ENCODE measurements at places on chromosomes 4 and X.

DNA sequence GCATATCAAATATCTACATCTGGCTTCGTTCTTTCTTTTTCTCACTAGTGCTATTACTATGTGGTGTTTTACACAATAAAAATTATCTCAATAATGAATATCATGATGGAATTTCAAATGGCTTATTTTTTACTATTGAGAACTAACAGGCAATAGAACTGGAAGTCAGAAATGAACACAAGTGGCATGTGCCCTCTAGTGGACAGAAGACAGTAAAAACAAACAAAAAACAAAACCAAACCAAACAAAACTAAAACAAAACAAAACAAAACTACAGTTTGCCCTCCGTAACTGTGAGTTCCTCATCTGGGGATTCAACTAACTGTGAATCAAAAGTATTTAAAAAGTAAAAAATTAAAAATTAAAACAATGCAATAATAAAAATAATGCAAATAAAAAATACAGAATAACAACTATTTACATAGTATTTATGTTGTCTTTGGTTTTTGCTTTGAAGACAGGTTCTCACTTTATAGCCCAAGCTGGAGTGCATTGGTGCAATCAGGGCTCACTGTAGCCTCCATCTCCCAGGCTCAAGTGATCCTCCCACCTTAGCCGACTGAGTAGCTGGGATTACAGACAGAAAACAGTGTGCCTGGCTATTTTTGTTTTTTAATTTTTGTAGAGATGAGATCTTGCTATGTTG lies 195.6 kb upstream of the TACR3 start:
- DNase-seq: peak; percentile 16

GRCh38 chr4:111267786-111268185 lies 644.9 kb upstream of the PITX2 start:
- DNase-seq: no peak

DNA sequence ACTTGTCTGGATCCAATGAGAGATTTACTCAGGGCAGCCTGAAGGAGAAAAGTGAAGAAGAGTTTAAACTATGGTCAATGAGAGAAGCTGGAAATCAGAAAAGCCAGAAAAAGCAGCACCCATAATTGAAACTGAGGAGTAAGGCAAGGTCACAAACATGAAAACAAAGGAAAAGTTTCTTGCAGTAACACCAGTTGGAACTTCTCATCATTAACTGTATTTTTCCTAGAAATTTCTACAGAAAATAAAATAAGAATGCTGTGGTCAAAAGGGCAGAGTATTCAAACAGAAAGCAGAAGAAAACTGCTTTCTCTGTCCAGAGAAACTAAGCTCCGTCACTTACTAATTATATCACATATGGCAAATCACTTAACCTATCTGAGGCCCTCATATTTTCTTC lies 102.2 kb downstream of the OR13H1 start:
- DNase-seq: no peak

DNA sequence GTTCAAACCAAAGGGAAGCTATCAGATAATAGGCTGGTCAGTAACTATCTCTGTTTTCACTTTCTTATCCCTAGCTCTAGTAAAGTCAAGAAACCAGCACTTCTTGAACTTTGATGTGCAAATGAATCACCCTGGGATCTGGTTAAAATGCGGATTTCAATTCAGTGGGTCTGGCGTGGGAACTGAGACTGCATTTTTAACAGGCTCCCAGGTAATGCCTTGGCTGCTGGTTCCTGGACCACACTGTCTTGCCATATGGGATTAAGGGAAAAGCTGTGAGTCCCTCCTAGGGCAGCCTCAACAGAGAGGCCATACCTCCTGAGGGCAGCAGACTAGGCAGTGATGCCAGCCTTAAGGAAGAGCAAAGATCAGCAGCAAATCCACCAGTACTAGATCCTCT lies 1.7 kb downstream of the RNF175 start:
- DNase-seq: no peak

- no peak for DNase-seq
Observed at GRCh38 chrX:24204331-24204730, 54.8 kb downstream of the ZFX start.

- no peak for DNase-seq
Observed at GRCh38 chr4:73912191-73912590, 43.0 kb downstream of the CXCL1 start.

- DNase-seq: no peak
Observed at GRCh38 chr4:40283968-40284367, 51.2 kb upstream of the CHRNA9 start.

DNA sequence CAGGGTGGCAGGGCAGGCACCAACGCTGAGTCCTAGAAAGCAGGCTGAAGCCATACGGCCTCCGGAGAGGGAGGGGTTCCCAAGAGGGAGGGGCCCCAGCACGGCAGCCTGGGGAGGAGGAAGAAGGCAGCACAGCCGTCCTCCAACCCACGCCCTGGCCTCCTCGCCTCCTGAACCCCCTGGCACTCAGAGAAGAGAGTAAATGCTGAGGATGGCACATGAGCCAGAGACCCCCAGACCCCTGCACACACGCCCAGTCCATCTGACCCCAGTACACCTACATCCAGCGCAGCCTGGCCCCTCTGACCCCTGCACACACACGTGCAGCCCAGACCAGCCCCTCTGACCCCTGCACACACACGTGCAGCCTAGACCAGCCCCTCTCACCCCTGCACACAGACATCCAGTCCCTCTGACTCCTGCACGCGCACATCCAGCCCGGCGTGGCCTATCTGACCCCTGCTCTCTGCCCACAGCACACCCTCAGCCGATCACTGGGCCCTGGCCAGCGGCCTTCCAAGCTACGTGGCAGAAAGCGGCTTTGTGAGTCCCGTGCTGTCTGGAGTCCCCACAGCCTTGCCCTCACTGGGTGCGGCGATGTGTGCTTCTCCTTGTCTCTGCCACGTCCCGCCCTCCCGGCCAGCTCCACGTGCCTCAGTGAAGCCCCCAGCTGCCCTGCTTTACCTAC lies 18.5 kb downstream of the ATP5ME start:
- DNase-seq: no peak

DNA sequence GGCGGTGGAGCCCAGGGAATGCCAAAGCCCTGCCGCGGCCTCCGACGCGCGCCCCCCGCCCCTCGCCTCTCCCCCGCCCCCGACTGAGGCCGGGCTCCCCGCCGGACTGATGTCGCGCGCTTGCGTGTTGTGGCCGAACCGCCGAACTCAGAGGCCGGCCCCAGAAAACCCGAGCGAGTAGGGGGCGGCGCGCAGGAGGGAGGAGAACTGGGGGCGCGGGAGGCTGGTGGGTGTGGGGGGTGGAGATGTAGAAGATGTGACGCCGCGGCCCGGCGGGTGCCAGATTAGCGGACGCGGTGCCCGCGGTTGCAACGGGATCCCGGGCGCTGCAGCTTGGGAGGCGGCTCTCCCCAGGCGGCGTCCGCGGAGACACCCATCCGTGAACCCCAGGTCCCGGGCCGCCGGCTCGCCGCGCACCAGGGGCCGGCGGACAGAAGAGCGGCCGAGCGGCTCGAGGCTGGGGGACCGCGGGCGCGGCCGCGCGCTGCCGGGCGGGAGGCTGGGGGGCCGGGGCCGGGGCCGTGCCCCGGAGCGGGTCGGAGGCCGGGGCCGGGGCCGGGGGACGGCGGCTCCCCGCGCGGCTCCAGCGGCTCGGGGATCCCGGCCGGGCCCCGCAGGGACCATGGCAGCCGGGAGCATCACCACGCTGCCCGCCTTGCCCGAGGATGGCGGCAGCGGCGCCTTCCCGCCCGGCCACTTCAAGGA lies at the start of gene FGF2:
FGF2 (plus strand) TSS at position 279 of the 705 bp plus-strand sequence; CDS start at position 623, 344 bp downstream.
- no peak for DNase-seq

DNA sequence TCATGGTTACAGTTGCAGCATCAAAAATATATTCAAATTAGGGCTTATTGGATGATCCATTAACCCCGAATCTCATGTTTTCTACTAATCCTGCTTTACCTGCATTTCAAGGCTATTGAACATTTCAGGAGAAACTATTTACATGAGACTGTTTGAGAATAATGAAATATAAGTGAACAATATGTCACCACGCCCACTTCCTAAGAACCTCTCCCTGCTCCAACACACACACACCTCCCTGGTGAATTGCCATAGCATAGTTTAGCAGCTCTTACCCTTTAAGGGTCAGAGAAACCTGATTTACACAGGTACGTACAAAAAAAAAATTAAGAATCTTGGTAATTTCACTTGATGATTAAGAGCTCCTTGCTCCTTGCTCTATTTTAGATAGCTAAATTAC lies 113.4 kb downstream of the ANXA5 start:
- no peak for DNase-seq

GRCh38 chr4:48247878-48248558 lies 21.6 kb downstream of the TEC start:
- no peak for DNase-seq

GRCh38 chrX:150594584-150594983 lies 26.2 kb downstream of the MTM1 start:
- DNase-seq: no peak

- DNase-seq: no peak
Observed at GRCh38 chr4:126168484-126168883, 853.7 kb downstream of the FAT4 start.

- no peak for DNase-seq
Observed at GRCh38 chrX:136097871-136098805, 49.2 kb upstream of the FHL1 start.

DNA sequence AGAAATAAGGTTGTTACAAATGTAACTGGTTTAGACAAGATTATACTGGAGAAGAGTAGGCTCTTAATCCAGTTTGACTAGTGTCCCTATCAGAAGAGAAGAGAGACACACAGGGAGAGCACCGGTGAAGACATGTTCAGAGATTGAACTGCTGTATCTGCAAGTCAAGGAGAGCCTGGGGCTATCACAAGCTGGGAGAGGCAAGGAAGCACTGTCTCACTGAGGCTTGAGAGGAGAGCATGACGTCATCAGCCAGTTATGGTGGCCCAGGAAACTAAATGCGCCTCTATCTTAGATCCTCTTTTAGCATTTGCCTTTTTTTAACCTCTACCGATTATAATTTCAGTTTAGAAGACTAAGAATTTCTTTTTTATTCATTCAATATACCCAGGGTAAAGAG lies 583.4 kb downstream of the TRAM1L1 start:
- no peak for DNase-seq

GRCh38 chr4:127881563-127881864 lies 821 bp downstream of the PLK4 start:
- no peak for DNase-seq

DNA sequence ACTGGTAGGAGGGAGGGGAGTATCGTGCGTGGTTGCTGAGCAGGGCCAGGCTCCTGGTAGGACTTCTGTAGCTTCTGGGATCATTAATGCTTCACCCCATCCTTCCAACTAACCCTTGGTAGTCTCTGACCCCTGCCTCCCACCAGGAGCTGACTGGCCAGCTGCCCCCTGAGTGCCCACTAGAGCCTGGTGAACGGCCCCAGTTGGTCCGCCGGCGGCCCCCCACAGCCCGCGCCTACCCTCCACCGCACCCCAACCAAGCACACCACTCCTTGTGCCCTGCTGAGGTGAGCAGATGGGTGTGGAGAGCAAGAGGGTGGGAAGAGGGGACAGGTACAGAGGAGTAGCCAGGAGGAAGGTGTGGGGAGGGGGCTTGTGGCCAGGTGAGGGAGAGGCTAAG lies 4.9 kb downstream of the CCDC120 start:
- no peak for DNase-seq

GRCh38 chr4:73901031-73901430 lies 31.8 kb downstream of the CXCL1 start:
- DNase-seq: no peak

- no peak for DNase-seq
Observed at GRCh38 chr4:153787575-153787974, 1.3 kb downstream of the SFRP2 start.
